ENCODE measurements at places on chromosomes 16 and 17. TPM values are rescaled to one million over a fixed set of nuclear protein-coding genes. Genes with fewer than 3 reads are reported as not detected.

DNA sequence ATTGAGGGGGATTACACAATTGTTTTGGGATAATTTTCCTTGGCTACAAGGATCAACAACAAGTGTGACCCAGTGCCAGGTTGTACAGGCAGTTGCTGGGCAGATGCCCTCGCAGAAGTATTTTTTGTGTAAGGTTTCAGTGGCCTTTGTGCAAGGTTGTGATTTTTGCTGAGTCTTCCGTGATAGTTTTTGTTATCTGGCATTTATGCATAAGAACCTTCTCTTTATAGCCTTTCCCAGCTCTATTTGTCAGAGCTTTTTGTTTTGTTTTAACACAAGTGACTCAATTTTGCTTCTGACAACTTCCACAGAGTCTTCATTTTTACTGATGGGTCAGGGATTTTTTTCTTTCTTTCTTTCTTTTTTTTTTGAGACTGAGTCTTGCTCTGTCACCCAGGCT lies 6.7 kb upstream of the PRPSAP1 start:
- DNase-seq, result no peak

DNA sequence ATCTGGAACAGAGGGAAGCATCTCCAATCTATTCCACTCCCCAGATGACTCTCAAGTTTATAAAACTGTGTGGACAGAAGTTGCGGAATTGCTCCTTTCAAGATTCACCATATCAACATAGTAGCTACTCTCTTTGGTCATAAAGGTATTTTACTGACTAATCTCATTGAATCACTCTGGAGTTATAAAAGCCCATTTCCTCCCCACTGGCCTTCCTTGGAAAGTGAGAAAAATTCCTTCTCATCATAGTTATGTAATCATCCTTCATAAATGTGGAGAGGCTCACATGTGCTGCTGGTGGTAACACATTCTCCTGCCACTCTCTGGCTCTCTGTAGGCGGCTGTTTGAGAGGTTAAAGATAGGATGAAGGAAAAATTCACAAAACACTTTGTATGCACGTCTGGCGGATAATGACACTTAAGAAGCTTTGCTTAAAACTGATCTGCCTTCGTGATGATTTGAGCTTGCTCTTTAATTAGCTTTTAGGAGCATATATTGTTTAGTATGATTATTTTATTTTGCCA lies 1034.0 kb upstream of the EEF2KMT start:
- DNase-seq, result no peak

GAST gene
- total RNA-seq, result not detected

GRCh38 chr16:50585331-50585776 lies 37.2 kb downstream of the NKD1 start:
- DNase-seq, result no peak

GRCh38 chr16:1337486-1337885 lies 4.0 kb downstream of the BAIAP3 start:
- no peak for DNase-seq

- DNase-seq, result no peak
These were observed 1373.3 kb upstream of the GOT2 start for GRCh38 chr16:60107437-60107836.

SPATA22 gene
- total RNA-seq, result 0.28 TPM

DNA sequence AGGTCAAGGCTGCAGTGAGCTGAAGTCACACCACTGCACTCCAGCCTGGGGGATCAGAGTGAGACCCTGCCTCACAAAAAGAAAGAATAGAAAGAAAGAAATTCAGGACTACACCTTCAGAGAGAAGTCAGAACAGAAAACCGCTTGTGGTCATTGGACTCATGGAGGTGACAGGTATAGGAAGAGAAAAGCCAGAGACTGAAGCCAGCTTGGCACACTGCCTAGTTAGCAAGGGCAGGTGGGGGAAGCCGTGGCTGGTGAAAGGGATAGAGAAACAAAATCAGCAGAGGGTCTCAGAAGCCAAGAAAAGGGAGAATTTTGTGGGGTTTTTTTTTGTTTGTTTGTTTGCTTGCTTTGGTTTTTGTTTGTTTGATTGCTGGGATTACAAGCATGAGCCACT lies 32.9 kb upstream of the SKAP1 start:
- DNase-seq, result no peak

DNA sequence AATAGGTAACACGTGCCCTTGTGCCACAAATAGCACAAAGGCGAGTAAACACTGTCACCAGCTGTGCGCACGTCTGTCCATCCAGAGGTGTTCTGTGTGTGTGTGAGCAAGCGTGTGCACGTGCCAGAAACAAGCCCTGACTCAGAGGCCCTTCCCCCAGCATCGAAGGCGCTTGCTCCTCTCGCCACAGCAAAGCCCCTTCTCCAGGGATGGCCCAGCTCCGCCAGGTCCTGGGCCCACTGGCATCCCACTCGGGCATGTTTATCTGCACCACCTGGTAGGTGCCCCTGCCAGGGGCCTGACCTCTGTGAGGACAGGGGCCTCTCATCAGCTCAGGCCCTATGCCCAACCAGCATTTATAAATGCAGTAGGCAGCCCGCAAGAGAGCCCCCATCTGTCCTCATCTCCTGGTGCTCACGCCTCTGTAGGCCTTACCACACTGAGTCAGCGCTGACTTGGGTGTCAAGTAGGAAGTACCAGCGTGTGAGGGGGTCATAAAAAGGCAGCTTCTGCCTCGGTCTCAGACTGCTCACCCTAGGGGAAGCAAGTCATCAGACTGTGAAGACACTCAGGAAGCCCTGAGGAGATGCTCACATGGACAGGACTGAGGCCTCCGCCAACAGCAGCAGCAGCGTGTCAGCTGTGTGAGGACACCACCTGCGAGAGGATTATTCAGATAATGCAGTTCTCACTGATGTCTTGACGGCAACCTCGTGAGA lies 10.8 kb downstream of the TMEM235 start:
- no peak for DNase-seq

- DNase-seq, result no peak
These were observed 253.6 kb downstream of the HAPSTR1 start for GRCh38 chr16:9345046-9345445.

TEKT1 gene
- not detected for total RNA-seq

TP53TG3B gene
- not detected for total RNA-seq

CES1 gene
- total RNA-seq, result not detected

DOC2A gene
- not detected for total RNA-seq

ZNF469 gene
- 1.2 TPM for total RNA-seq

DNA sequence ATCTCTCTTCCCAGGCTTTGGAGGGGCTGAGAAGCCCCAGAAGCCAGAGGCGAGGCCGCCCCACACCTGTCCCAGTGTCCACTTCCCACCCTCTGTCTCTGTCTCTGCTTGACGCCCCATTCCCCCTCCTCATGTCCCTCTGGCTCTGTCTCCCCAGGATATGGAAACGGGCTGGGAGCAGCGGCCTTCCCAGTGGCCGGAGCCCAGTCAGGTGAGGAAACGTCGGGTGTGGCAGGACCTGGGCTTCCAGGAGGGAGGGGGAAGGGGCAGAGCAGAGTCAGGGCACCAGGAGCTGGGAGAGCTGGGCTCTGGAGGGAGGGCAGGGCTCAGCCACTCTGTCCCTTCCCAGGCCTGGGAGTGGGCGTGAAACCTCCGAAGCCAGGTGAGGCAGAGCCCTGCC lies 10.6 kb upstream of the PKMYT1 start:
- no peak for DNase-seq

UBALD1 gene
- 21.3 TPM for total RNA-seq

SLC22A31 gene
- 0.25 TPM for total RNA-seq

GRCh38 chr16:26772503-26772902 lies 294.2 kb upstream of the C16orf82 start:
- no peak for DNase-seq

DNA sequence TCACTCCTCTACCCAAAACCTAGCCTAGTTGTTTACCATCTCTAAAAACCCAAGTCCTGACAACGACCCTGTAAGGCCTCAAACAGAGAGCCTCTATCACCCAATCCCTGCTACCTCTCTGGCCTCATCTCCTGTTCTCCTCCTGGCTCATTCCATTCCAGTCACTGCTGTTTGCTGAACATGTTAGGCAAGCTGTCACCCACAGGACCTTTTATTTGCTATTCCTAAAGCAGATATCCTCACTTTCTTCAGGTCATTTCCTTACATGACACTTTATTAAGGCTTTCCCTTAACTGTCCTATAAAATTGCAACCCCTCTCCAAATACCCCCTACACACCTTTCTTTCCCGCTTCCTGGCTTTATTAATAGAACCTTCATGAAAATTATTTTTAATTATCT lies 85.1 kb downstream of the KANSL1 start:
- no peak for DNase-seq

DNA sequence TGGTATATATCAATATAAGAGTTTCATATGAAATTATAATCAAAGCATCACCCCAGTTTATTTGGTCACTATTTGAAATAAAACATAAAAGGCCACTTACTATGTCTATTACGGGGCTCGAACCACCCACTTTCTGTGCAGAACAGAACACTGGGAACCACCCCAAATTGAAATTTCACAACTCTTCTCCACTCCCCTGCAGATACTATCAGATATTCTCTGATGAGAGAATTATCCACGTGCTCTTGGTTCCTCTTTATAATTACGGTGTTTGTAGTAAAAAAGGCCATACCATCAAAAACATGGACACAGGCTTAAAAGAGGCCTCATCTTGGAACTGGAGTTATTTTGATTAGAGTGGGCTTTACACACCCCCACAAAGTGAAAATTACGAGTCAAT lies 82.8 kb downstream of the WDR59 start:
- DNase-seq, result no peak

- no peak for DNase-seq
These were observed 25.0 kb downstream of the TEX14 start for GRCh38 chr17:58666858-58667267.

DNA sequence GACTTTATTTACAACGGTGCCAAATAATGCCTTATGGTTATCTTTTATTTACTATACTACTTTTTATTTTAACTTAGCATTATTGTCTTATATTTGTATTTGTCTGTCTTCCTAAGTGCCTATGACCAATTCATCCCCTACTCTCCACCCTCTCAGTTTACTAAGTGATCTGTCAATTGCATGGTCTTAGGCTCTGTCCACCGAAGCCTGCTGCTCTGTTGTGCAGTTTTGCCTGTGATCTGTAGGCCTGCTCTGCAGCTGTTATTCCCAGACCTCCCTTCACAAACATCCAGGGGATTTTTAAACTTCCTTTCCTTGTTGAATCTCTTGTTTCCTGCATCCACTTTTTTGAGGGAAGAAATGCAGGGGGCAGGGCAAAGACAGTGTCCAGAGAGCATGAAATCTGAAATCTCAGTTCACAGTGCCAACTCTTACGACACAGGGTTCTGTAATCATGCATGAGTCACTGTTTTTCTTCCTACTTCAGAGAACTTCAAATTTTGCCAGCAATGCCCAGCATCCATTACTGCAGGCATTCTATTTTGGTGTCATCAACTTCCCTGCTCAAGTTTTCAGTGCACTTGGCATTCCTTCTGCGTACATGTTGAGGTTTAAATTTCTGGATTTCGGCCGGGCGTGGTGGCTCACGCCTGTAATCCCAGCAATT lies 11.4 kb downstream of the SLFN5 start:
- no peak for DNase-seq

- DNase-seq, result no peak
These were observed 956.1 kb upstream of the GOT2 start for GRCh38 chr16:59690216-59690615.

- DNase-seq, result no peak
These were observed 6.3 kb downstream of the SOX8 start for GRCh38 chr16:987906-988305.

ZNF423 gene
- not detected for total RNA-seq

DNA sequence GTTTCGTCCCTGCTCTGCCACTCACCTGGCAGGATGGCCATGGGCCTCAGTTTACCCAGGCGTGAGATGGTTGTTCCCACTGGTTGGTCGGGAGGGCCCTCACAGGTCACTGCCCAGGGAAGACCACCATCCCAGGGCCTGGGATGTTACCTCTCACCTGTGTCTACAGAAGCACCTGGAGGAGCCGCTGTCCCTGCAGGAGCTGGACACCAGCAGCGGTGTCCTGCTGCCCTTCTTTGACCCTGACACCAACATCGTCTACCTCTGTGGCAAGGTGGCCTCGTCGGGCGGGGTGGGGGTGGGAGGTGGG lies 4.1 kb downstream of the CORO1A start:
- no peak for DNase-seq

- DNase-seq, result no peak
These were observed 573.4 kb downstream of the CDH13 start for GRCh38 chr16:83200005-83200779.

DNA sequence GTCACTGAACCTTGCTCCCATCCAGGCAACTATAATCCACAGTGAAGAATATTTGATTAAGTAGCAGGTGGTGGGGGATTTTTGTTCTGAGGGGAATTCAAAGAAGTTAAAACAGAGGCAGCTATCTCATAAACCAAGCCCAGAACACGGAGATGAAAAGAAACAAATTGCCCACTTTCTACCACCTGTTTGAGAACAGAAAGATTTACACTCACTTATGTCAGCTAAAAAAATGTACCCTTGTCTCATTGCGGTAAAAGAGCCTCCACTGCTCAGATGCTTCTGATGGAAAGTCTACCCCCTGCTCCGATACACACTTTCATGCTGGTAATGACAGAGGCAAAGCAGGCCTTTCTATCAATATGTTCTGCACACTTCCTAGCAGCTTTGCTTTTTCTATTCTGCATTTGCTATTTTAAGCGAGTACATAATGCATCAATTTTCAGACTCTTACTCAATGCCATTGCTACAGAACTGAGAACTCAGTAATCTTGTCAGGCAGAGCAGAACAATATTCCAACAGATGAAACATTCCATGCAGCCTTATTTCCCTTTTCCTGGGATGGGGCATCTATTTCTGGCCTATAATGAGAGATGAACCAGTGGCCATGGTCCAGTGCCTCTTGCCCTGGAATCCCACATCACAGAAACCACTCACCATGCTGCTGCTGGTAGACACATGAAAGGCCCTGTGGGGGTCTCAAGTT lies 29.0 kb downstream of the CDK5R1 start:
- no peak for DNase-seq

GRCh38 chr16:49959552-49960277 lies 65.3 kb upstream of the CNEP1R1 start:
- DNase-seq, result no peak

- DNase-seq, result no peak
These were observed 92.5 kb downstream of the N4BP1 start for GRCh38 chr16:48517493-48517892.

CTRB1 gene
- not detected for total RNA-seq

TNFRSF13B gene
- total RNA-seq, result not detected

ENKD1 gene
- 12.1 TPM for total RNA-seq

KRTAP9-2 gene
- total RNA-seq, result not detected

B4GALNT2 gene
- total RNA-seq, result not detected

DNA sequence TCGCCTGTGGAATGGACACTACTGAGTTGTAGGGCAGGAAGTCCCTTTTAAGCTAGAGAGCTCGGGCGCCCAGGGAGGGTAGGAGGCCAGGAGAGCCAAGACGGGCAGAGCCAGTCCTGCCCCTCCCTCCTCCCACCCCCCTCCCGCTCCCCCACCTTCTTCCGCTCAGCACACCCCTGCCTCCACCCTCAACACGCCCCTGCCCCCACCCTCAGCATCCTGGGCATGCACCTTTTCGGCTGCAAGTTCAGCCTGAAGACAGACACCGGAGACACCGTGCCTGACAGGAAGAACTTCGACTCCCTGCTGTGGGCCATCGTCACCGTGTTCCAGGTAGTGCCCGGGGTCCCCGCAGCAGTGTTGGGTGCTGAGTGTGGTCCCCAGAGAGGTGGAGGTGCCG lies 18.3 kb downstream of the TPSG1 start:
- DNase-seq, result no peak

- DNase-seq, result no peak
These were observed 16.2 kb downstream of the MPO start for GRCh38 chr17:58264407-58265103.
